Right ventricle myocardium superior (tissue), 1 donor: ENCODE measurements at places on chromosomes 5 and 9.
A peak's percentile ranks its signal among the peaks of the same experiment; 100 is the strongest.

- no peak for DNase-seq
These were observed 211.3 kb downstream of the FAM114A2 start for GRCh38 chr5:153827397-153827796.

DNA sequence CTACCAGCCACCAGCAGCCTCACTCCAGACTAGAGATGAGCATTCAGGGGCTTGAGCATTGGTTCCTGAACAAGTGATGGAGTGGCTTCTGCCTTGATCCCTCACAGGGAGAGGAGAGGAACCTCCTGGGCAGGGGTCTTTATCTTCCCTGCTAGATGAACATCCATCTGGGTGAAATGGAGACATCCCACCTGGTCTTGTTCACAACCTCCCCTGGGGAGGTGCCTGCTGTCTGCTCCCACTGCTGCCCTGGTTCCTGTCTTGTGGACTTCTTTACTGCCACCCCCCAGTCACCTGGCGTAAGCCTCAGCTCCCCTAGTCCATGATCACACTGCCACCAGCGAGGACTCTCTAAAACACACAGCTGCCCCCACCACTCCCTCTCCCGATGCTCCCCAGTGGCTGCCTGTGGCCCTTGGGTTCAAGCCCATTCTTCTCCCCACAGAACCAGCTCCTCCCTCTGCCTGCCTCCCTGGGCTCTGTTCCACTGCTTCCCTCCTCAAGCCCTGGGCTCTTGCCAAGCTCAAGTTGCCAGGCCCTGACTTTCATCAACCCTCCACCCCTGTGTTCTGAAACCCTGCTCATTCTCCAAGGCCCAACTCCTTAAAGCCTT, 51.5 kb downstream of the COL15A1 start:
- peak; percentile 85 for DNase-seq

DNA sequence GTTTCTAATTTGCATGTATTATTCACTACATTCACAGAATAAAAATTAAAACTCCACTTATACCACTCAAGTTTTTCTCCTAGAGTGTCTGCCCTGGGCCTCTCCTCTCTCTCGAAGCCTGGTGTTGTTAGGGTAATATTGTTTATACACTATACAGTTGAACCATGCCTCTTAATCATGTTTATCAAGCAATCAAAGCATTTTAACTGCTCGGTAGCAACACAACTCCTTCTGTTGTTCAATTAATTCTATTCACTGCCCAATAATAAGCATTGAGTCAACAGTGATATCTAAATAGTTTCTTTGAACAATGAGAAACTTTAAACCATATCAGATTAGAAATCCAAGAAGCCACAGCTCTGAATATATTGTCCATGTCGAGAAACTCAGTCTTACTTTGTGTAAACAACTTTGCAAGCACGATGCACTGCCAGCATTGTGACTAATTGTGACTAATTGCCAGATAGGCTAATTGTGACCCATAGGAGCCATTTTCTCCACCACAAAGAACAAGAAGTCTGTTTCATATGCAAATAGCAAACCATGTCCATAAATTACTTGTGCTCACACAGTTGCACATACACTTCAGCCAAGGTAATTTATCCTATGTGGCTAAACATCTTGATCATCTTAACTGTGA, at the start of gene DNAH5:
DNAH5 (minus strand) TSS at position 129 of the 640 bp plus-strand sequence. CDS start 250 bp downstream, outside the sequence.
- DNase-seq, result no peak

DNA sequence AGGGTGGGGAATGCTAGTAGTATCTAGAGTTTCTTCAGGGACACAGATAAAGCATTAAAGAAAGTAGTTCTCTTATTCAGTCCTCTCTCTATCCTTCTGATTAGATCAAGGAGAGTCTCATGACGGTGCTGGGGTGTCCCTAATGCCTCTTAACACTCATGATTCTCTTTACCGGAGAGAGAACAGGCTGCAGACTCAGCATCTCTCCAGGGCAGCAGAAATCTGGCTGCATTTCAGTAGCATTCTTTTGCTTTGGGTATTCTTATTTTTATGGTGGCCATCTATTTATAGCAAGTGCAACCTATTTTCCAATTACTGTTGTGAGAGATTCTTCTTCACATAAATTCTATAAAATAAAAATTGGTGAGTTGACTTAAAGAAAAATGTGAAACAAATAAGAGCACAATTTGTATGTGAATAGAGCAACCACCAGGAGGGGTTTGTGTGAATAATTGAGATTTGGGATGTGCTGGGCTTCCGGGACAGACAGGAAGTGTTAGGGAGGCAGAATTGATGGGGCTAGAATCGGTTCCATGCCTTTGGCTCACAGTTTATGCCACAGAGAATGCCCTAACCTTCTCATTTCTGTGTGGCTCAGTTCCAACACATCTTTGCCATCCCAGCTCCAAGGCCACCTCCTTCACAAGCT, 23.8 kb upstream of the BOD1 start:
- no peak for DNase-seq

DNA sequence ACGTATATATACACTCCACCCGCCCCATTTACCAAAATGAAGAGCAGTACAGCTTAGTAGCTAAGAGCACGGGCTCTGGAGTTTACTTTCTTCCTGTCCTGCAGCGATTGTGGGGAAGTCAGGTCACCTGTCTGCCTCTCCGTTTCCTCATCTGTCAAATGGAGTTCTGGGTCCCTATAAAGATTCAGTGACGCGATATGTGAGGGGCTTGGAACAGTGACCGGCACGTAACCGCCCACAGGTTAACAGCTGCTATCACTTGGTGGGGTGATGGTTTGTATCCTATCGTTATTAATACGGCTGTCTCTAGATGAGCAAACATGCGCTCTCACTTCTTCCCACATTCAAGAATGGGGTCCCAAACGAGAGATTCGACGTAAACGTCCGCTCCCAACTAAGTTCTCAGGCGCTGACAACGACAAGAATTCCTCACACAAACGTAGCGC, 426 bp downstream of the FAM114A2 start:
- DNase-seq, result no peak

DNA sequence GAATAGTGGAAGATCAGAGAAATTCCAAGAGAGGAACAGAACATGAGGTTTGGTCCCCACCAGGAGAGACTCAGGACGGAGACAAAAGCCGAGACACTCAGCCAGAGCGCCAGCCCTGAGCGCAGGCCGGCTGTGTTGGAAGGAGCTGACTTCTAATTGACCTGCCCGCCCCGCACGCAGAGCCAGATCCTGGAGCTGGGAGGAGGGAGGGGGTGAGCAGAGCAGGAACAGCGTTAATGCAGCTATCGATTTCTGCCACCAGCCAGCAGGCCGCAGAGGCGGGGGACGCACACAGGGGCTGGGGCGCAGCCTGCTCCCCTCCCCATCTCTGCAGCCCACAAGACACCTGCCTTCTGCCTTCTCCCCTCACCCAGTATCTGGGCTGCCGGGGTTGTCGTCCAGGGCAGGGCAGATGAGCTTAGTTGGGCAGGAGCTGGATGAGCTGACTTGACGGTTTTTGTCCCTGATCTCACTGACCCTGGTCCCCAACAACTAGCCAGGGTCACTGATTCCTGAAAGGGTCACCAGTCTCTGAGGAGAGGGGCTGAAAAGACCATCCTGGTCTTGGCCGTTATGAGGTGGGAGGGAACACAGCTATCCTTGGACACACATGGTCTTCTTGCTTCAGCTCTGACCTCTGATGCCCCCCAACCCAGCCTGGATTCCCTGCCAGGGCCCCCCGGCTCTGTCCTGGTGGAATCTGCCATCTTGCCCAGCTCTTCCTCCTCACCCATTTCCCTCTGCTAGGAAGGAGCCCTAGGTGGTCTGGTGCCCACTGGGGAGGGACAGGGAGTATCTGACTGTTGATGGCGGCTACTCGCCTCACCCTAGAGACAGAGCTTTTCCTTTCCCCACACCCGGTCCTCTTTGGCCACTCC, 29.8 kb downstream of the CXXC5 start:
- peak; percentile 71 for DNase-seq

- DNase-seq, result peak; percentile 89
These were observed 129.0 kb downstream of the COL23A1 start for GRCh38 chr5:178461004-178461730.

DNA sequence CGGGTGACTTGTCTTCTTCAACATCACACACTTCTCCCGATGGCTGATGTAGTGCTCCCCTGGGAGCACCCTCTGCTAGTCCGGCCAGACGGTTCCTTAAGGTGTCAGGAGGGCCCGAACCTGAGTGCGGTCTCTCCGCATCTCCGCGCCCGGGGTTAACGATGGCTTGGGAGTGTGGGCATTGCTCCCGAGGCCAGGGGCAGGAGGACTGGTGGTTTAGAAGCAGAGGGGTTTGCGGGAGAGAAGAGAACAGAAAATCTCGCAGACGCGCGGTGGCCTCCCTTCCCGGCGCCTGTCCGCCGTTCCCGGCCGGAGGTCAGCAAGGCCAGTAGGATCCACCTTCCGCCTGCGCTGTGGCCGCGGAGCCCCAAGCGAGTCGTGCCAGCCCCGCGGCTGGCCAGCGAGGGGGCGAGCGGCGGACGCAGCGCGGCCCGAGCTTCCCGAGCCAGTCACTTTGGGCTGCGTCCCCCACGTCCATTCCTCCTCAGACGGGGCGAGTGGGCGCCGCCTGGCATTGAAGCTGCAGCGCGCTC, 700 bp downstream of the CDO1 start:
- peak; percentile 40 for DNase-seq

DNA sequence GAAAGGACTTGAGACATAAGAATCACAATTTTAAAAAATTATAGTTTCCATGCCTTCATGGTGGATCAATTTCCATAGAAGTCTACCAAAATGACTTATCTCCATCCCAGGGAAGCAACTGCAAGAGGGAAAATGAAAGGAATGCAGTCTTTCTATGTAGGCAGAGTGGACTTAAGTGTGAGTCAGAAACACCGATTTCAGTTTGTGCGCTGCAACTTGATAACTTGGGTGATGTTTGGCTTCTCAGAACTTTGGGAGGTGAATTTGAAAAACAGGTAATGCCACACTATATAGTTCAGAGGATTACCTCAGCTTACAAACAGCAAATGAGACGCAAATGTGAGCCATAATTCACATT, 708 bp upstream of the CSNK1G3 start:
- DNase-seq, result no peak

- no peak for DNase-seq
These were observed 54.2 kb downstream of the FNBP1 start for GRCh38 chr9:129988607-129989361.

DNA sequence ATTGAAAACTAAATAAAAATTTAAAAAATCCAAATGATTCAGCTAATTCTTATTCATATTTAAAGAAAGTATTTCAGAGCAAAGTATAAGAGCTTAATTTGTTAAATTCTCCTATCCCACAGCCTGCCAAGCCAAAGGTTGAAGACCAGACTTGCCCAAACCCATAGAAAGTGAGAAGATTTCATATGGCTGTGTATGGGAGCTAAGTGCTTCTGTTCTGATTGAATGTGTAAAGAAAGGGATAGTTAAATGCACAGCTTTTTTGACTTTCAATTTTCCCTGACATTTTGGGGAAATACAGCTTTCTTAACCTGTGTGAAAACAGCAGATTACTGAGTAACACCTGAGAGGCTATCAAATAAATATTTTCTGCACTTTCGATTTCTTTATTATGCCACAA, 125.0 kb upstream of the MTAP start:
- no peak for DNase-seq
